ENCODE measurements at places on chromosomes 1 and 21.

DNA sequence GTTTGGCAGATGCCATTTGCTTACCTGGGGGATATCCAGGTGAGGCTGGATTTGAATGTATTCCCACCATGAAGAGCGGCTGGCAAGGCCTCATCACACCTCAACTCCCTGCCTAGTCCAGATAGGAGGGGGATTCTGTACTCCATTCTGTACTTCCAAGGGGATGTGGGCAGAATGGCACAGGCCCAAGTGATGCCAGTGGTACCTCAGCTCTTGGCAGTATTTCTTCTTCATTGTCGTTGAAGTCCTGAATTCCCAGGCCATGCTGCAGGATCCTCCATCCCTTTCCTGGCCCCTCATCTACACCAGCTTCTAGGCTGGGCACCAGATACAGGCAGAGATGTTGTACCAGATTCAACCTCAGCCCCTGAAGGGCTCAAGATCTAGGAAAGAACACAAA, 47.9 kb downstream of the KLHDC7A start:
- no peak for DNase-seq

GRCh38 chr1:223334156-223334555, 29.8 kb downstream of the SUSD4 start:
- DNase-seq: no peak

DNA sequence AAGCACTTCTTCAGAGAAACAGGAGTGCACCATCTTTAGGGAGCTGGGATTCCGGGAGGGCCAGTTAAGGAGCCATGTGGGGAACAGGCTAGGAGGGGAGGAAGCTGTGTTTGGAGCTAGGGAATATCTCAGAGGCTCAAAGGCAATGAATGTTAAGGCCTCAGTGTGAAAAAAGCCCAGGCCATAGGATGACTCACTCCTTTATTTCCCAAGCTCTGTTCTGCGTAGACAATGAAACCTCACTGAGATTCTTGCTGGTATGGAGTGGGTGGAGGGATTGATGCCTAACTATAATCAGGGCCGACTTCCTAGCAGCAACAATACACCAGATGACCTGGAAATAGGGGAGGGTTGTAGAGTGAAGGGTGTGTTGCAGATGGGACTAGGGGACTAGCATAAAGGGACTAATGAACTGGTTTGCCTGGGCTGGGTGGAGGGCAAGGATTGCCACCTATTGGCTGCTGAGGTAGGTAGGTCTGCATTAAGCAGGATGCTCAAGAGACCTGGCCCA, 2.1 kb downstream of the GNAT2 start:
- DNase-seq: no peak

GRCh38 chr1:63984930-63985290, 211.1 kb downstream of the ROR1 start:
- DNase-seq: no peak

- no peak for DNase-seq
Observed at GRCh38 chr21:45357436-45358260, 47.3 kb upstream of the COL18A1 start.

- no peak for DNase-seq
Observed at GRCh38 chr1:84598418-84598817, 24.2 kb upstream of the CTBS start.

DNA sequence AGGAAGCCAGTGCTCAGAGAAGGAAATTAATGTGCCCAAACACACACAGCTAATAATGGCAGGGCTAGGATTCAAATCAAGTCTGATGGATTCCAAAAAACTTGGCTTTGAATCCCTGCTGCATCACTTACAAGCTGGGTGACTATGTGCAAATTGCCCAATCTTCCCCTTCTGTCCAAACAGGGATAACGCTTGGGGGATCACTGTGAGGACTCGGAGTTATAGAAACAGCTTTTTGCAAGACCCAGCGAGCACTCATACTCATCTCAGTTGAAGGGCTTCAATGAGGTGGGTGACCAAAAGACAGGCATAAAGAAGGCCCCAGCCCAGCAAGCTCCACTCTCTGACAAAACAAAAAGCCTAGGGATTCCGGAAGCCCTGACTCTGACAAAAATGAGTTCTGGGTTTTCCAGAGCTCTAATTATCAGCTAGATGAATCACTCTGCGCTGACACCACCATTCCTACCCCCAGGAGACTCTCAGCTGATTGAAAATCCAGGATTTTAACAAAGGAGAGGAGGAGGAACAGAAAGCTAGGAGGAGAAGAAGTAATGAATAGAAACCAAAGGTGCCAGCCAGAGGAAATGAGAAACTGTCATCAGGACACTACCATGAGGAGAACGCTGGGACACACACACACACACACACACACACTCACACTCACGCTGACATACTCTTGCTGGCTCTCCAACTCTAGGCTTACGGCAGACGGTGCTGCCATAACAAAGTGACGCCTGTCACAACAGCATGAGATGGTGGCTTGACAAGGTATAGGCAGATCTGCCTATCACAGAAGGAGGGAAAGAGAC, 1.6 kb upstream of the STK40 start:
- DNase-seq: no peak

- DNase-seq: no peak
Observed at GRCh38 chr1:162710345-162710744, 78.1 kb downstream of the DDR2 start.

- DNase-seq: peak; percentile 93
Observed at GRCh38 chr1:155968670-155969069, 9.7 kb downstream of the ARHGEF2 start.

- DNase-seq: no peak
Observed at GRCh38 chr21:20306836-20307235, 691.4 kb upstream of the NCAM2 start.

GRCh38 chr21:45385549-45386050, 19.4 kb upstream of the COL18A1 start:
- peak; percentile 22 for DNase-seq

GRCh38 chr1:18237371-18237770, 129.8 kb downstream of the IGSF21 start:
- DNase-seq: no peak

GRCh38 chr1:102834688-102835320, 273.5 kb downstream of the COL11A1 start:
- DNase-seq: no peak

- no peak for DNase-seq
Observed at GRCh38 chr1:147204080-147204479, 21.1 kb downstream of the FMO5 start.

DNA sequence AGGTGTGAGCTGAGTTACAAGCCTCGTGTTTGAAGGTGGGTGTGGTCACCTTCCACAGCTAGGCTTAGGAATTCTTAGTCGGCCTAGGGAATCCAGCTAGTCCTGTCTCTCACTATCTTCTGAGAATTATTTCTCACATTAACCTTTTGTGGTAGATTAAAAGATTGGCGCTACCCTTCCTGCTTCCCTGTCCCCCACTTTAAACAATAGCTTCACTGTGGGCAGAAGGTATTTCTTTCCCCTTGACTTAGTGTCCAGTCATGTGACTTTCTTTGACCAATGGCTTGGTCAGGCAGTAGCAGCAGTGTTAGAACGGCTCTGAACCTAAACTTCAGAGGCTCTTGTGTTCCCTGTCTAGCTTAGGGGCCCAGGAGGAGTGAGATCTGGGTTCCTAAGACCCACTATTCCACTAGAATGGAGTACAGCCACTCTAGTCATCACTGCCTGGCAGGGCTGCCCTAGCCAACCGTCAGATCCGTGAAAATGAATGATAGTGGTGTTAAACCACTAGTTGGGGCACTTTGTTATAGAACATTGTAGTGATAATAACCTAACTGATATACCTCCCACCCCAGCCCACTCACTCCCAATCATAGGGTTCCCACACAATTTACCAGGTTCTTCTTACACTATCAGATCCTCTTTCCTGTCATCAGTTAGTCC, 13.9 kb upstream of the C1orf141 start:
- DNase-seq: no peak

All from dorsolateral prefrontal cortex (tissue), 122 donors.